ENCODE measurements at places on chromosomes 12 and 14. TPM values are rescaled to one million over a fixed set of nuclear protein-coding genes. Genes with fewer than 3 reads are reported as not detected.

- ATAC-seq: no peak
Observed at GRCh38 chr14:72685456-72685855, 208.4 kb downstream of the DPF3 start.

Gene LMO3
- 49.1 TPM for total RNA-seq

Gene SYCP3
- total RNA-seq: not detected

DNA sequence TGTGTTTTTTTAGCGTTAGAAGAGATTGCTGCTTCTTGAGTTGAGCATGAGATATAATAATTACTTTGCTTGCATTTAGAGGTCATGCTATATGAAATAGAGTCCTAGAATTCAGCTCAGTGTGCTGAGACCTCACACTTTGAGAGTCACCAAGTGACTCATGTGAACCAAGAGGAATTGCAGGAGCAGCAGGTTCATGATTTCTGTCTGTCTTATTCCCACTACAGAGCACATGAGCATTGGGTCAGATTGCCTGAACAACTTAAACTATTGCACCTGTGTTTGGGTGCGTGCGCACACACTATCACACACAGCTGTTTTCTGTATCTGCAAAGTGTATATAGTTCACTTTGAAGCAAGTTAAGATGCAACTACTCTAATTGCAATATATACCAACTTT lies 109.3 kb downstream of the FGD4 start:
- no peak for ATAC-seq

DNA sequence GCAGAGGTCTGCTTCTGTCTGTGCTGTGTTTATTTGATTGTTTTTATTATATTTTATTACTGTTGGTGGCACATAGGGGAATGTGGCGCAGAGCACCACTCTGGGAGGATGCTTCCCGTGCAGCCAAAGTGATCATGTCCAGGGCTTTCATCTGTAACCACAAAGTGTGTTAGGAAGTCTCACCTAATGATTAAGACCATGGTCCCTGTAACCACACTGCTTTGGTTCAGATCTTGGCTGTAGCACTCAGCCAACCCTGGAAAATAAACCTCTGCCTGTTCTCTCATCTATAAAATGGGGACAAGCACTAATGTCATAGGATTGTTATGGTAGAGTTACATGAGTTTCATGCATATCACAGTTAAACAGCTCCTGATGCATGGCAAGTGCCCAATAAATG lies 1.9 kb downstream of the RESF1 start:
- no peak for ATAC-seq

- ATAC-seq: no peak
Observed at GRCh38 chr12:92134638-92135274, 10.9 kb downstream of the BTG1 start.

DNA sequence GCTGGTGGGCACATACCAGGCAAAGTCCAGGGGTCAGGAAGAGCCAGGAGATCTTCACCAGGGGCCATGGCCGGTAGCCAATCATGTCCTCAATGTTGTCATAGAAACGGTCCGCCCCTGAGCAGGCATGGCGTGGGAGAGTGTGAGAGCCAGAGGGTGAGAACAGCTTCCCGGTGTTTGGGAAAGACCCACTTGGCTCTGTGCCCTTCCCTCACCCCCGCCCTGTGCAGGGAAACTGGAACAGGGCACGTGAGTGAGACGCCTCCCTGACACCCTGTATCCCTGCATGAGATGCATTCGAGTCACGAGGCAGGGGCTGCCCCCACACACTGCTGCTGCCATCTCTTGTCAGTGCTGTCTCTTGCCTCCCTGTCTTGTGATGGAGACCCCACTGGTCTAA lies 20.7 kb downstream of the SLC6A12 start:
- no peak for ATAC-seq

GRCh38 chr14:69183735-69184134 lies 7.6 kb upstream of the EXD2 start:
- no peak for ATAC-seq

Gene TAS2R13
- 5.1 TPM for total RNA-seq

DNA sequence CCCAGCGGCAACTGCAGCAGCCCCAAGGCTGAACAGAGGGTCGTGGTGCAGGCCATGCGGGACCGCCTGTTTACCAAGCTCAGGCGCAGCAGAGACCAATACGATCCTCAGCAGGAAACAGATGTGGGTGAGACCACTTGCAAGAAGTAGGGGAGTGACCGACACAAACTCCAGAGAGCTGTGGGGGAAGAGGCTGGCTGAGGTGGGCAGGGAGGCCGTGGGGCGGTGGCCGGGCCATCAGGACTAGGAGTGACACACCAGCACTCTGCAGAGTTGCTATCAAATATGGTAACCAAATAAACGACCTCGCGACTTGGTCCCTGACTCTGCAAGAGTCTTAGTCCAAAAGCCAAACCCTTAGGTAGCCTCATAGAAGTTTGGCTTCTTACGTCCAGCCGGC lies 30.6 kb downstream of the AMN start:
- ATAC-seq: no peak

DNA sequence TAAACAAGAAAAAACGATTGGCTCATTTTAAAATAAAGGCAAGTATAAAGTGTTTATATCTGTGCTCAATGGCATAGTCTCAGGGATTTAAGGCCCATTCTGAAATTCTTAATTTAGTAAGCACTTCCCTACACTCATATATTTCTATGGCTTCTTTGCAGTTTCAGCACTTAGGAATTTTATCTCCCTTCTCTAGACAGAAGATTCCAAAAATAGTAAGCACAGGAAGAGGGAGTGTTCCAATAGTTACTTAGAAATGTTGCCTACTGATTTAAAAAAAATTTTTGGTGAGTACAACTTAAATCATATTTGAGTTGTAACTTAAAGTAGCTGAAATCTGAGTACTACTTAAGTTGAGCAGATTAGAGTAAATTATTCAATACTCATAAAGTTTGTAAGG lies 19.8 kb downstream of the INSM2 start:
- no peak for ATAC-seq

Gene GPR84
- total RNA-seq: not detected

- no peak for ATAC-seq
Observed at GRCh38 chr12:57624441-57625220, 8.4 kb downstream of the B4GALNT1 start.

Gene TPH2
- not detected for total RNA-seq

Gene OR6C70
- not detected for total RNA-seq

DNA sequence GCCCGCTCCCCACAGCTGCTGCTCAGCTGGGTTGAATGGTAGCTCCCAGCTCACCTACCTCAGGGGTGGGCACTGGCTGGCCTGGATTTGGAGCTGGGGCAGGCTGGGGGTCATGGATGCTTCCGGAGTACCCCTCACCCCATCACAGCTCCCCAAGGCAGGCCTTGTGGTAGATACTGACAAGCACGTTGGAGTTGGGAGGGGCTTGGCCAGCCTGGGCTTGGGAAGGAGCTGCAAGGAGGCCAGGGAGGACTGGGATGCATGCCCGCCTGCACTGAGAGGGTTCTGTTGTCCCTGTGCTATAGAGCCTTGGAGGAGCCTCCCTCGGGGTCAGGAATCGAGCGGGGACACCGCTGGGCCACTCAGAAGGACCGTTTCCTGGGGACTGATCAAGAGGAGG lies 14.2 kb downstream of the TMEM63C start:
- no peak for ATAC-seq

DNA sequence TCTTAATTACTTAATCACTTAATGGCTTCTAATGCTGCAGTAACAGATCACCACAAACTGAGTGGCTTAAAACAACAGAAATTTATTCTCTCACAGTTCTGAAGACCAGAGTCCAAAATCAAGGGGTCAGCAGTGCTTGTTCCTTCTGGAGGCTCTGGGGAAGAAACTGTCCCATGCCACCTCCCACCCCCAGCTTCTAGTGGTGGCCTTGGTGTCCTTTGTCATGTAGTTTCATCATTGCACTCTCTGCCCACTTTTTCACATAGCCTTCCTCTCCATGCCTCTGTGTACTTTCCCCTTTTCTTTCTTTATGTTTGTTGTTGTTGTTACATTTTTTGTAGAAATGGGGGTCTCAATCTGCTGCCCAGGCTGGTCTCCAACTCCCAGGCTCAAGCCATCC lies 16.1 kb upstream of the UBC start:
- ATAC-seq: no peak

DNA sequence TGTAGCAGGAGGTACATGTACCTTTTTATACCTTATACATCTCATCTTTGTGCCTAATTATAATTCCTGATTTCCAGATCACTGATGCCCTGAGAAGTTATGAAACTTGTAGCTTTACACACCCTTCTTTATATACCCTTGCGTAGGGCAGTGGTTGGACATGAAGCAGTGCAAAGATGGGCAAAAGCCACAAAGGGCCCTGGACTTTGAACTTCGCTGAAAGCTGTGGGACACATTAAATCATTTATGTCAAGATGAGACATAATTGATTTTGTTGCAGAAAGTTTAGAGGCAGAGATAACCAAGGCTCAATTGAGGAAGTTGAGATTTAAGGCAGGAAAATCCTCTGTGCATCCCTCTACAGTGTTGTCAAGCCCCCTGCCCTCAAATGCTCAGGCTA lies 170.0 kb downstream of the SLC2A13 start:
- no peak for ATAC-seq

GRCh38 chr12:108704527-108704926 lies 26.8 kb downstream of the CORO1C start:
- no peak for ATAC-seq

DNA sequence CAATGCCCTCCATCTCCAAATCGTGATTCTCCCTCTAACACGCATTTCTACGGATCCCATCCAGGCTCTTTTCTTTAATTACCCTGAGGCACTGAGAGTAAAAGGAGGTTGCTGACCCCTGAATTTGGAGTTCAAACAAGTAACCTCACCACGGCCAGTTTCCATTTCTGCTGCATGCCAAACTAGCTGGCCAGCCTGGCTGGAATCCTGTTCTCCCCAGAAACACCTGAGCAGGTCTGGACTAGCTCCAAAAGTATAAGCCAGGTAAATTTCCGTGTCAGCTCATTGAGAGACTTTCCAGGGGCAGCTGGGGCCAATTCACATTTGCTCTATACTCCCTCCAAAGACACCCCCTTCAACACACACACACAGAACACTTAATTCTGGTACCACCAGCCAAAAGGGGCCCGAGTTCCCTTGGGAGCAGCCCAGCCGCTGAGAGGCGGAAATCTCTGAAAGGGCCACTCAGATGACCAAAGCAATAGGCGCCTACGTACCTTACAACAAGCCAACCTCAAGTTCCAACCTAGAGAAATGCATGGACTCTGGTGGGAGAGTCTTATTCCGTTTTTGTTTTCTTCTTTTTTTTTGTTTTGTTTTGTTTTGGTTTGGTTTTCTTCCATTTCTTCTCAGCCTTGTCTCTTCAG lies 131.4 kb downstream of the NDUFA12 start:
- ATAC-seq: no peak

Gene EML1
- 121 TPM for total RNA-seq

Gene AKAP3
- total RNA-seq: 3.1 TPM

DNA sequence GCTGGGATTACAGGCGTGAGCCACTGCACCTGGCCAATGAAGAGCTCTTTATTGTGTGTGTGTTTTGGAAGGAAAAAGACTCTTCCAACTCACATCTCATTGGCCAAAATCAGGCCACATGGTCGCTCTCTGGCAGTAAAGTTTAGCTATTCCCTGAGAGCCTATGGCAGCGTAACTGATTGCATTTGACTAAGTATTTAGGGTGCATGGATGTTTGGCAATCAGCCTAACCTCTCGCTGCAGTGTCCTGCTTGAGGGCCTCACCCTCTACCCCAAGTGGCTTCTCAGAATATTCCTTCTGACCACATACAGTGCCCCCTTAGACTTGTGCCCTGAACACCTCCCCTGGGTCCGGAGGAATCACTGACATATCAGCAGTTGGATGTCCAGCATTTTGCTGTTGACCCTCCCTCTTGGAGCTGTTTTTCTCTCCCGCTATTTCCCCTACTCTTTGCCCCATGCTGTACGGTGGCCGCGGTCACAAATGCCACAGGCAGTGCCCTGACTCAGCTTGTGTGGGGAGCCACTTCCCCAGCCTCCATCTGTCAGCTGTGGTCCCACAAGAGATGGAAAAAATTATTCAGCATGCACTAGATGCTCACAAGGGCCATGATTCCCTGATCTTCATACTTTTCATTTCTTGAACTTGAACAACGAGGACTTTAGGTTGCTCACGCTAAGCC lies 9.5 kb downstream of the PHETA1 start:
- no peak for ATAC-seq

DNA sequence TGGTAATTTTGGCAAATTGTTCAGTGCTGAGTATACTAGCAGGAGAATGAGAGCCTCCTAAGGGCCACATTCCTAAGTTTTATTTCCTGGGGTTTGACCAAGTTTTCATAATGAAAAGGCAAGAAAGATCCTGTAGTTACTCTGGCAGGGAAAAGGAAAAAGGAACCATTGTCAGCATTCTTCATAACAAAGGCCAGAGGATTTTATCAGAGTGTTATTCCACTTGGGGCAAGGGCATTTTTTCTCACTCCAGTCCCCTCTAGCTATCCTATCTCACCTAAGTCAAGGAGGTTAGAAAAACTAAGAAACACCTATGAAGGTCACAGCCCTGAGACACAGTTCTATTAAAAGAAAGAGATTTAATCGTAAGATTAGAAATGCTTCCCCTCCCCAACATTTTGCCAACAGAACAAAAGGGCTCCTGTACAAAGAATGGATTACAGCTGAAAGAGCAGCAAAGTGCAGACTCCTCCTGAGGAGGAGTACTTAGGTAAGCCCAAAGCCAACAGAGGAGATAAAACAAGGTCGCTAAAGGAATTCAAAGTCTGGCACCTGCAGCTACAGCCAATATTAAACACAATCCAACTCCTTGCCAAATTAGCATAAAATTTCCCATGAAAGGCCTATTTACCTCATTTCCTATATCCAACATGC lies 162.4 kb downstream of the GALC start:
- ATAC-seq: no peak

- ATAC-seq: no peak
Observed at GRCh38 chr12:122517877-122518276, 8.9 kb downstream of the RSRC2 start.

- no peak for ATAC-seq
Observed at GRCh38 chr12:71536279-71536938, 96.8 kb downstream of the LGR5 start.

Gene GLIPR1L1
- not detected for total RNA-seq

- peak; percentile 50 for ATAC-seq
Observed at GRCh38 chr12:67355428-67356379, 86.5 kb downstream of the CAND1 start.

- ATAC-seq: no peak
Observed at GRCh38 chr14:102500713-102501112, 8.9 kb downstream of the ANKRD9 start.

GRCh38 chr12:118107011-118107410 lies 3.2 kb upstream of the VSIG10 start:
- no peak for ATAC-seq

Gene CMKLR1
- 25.4 TPM for total RNA-seq

Gene BCL2L14
- 1.2 TPM for total RNA-seq

Gene SLC16A7
- total RNA-seq: 18.2 TPM

GRCh38 chr12:108849660-108850059 lies 7.7 kb downstream of the SSH1 start:
- no peak for ATAC-seq

Gene SERPINA3
- 58.4 TPM for total RNA-seq

DNA sequence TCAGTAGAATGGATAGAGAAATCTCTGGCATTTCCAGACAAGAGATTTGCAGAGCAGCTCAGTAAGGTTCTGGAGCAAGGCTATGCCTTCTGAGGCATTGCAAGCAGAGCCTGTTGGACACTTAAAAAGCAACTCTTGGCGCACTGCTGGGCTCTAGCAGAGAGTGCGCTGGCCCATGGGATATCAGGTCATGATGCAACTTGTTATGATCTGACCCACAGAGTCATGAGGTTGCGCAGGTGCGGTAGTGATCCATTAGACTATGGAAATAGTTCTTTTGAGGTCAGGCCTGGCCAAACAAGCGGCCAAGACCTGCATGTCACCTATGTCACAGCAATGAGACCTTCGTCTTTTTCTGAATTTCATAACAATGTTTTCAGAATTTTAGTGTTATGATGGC lies 168.6 kb downstream of the TMTC3 start:
- peak; percentile 58 for ATAC-seq

- no peak for ATAC-seq
Observed at GRCh38 chr12:112169161-112169872, 44.0 kb downstream of the TRAFD1 start.

Data from gastroesophageal sphincter (tissue), 4 donors.